AG08396 (cell line): ENCODE measurements at places on chromosomes 5 and 9.

- DNase-seq = no peak
Measured at GRCh38 chr5:106759581-106759980, 911.2 kb downstream of the EFNA5 start.

DNA sequence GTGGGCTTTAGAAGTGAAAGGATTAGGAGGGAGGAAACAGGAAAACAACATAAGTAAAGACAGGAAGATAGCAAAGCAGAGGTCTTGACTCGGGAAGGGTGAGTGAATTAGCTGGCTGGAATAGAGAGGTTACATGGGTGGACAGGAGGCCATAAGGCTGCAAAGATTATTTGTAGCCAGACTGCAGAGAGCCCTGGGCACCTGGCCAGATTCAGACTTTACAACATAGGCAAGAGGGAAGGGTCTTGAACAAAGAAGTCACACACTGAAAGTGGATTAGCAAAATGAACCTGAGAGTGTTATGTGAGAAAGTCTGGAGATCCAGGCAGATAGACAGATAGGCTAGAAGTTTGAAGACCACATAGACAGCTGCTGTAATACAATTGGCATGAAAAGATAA lies 29.7 kb upstream of the CER1 start:
- DNase-seq = no peak

DNA sequence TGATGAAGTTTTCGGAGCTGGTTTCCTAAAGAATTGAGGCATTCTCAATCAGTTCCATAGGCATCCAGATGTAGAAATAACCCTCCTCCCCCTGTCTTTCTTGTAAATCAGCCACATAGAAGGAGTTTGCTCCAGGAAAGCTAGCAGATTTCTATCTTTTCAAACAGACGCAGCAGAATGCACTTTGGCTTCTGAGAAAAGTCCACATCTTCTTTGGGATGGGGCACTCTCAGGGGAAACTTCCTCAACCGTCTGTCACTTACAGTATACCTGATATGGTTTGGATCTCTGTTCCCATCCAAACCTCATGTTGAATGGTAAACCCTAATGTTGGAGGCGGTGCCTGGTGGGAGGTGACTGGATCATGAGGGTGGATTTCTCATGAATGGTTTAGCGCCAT lies 94.1 kb downstream of the SNCAIP start:
- DNase-seq = no peak

GRCh38 chr5:82622205-82622604 lies 344.1 kb upstream of the RPS23 start:
- no peak for DNase-seq

- peak; percentile 18 for DNase-seq
Measured at GRCh38 chr9:21326526-21327139, 8.6 kb downstream of the KLHL9 start.

DNA sequence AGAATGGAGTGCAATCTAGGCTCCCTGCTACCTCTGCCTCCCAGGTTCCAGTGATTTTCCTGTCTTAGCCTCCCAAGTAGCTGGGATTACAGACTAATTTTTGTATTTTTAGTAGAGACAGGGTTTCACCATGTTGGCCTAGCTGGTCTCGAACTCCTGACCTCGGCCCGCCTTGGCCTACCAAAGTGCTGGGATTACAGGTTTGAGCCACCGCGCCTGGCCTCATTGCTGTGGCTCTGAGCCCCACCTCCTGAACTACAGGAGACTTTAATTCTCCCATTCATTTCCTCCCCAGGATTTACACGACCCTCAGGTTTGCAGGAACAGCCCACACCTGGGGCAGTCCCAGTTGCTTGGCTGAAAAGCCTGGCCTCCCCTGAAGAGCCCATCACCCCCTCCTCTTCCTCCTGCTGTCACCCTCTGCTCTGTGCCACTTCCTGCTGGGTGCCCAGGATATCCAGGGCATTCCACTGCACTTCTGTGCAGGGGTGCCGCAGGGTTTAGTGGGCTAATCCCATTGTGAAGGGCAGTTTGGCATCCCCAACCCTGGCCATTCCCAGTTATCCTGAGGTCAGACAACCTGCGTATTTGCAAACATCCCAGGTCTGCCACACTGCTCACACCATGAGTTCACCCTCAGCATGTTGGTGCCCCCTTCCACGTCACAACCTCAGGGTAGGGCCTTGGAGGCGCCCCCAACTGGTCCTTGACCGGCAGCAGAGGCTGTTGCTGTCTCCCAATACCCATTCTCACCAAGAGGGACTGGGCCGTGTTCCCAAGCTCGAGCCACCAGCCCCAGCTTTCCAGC lies 265.0 kb upstream of the IRX4 start:
- no peak for DNase-seq

DNA sequence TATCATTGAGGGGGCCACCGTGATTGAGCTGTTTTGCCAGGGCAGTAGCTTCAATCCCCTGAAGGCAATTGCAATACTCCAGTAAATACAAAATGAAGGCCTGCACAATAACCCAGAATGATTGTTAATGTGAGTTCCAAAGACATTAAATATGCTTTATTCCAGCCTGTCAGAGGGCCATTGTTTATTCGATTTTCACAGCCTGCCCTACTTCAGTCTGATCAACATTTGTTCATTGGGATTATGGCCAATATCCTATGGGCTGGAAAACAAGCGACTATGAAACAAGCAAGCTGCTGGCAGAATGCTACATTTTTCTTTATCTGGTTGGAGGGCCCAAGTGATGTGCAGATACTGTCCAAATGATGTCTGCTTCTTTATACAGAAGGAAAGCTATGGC lies 543.1 kb downstream of the TLE1 start:
- DNase-seq = no peak
